ENCODE measurements at places on chromosomes 4 and X.

GRCh38 chr4:70337886-70338420, 3.2 kb downstream of the CABS1 start:
- no peak for DNase-seq

DNA sequence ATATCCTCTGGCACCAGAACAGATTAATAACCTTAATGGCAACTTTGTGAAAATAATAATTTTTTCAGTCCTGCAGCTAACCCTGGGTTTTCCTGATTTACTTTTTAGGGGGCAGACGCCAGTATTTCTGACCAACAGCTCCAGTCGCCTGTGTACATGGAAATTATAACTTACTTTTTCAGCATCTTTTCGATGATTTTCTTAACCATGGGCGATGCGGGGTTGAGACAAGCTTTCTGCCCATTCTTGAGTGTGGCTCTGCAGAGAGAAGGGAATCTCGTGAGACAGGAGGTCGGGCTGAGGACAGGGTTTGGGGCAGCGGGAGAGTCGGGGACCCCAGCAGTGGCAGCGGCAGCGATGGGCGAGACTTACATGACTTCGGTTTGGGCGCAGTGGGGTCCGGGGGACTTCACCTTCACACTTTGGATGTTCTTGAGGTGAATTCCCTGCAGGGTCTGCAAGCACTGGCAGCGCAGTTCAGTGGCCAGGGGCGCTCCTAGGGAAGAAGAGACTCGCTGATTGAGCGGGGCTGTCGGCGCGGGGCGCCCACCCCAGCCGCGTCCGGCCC, 484 bp downstream of the CXCL2 start:
- no peak for DNase-seq

GRCh38 chr4:94262163-94263016, 54.7 kb downstream of the SMARCAD1 start:
- no peak for DNase-seq

DNA sequence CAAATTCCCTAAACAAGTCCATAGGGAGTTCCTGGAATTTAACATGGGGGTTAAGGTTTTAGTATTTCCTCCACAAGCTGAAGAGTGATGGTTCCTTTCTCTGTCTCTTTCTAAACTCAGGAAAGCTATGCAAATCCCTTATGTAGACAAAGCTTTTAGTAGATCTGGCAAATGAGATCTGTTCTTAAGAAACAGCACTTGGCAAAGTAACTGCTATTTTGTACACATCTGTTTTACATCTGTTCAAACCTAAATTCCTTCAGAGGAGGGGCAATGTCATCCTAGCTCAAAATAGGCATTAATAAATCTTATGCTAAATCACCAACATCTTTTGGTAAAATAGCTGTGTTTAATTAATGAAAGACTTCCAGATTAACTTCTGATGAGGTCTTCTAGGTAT, 137.8 kb upstream of the TBC1D9 start:
- DNase-seq: no peak

- DNase-seq: peak; percentile 26
These were observed 11.0 kb downstream of the ODAPH start for GRCh38 chr4:75566911-75567310.

DNA sequence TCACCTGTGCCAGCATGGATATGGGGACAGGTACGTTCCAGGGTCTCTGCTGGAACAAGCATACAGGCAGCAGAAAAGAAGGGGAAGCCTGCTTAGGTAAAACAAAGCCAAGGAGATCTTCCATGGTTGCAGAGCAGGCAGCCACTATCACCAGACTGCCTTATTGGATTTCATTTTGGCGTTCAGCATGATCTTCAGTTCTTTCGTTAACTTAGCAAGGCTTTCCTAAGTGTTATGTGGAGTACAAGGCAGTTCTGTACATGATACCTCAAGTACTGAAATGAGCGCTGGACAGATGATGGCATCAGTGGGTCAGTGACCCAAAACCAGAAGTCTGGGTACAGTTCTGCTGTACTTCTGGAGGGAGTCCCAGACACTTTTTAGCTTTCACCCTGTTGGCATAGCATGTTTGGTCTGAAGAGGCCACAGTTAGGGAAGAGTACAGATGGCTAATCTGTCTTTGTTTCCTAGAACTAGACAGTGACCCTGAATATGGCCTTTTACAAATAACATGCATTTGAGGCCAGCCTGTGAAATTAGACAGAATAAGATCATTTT, 8.9 kb downstream of the SMIM20 start:
- DNase-seq: no peak

GRCh38 chr4:7324651-7325121, 110.0 kb downstream of the PSAPL1 start:
- no peak for DNase-seq

- no peak for DNase-seq
These were observed 127.5 kb downstream of the PAPSS1 start for GRCh38 chr4:107592519-107592918.

- no peak for DNase-seq
These were observed 16.2 kb downstream of the SLC4A4 start for GRCh38 chr4:71355045-71355444.

- no peak for DNase-seq
These were observed 1.4 kb upstream of the CORIN start for GRCh38 chr4:47839259-47839658.

DNA sequence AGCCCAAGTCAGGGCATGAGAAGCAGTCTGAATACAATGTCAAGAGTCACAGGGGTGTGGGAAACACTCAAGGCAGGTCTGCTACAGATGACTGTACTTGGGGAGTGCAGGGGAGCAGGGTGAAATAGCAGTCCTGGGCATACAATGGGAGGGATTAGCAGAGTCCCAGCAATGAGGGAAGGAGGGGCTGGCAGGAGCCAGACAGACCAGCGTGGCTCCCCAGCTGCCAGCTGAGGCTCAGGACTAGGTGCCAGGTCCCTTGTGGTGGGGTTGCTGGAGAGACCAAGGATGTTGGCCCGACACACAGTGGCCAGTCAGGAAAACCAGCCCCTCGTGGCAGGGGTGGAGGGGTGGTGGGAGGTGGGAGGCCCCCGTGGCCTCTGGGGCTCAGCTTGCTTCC, 86.6 kb downstream of the RTL5 start:
- DNase-seq: no peak

DNA sequence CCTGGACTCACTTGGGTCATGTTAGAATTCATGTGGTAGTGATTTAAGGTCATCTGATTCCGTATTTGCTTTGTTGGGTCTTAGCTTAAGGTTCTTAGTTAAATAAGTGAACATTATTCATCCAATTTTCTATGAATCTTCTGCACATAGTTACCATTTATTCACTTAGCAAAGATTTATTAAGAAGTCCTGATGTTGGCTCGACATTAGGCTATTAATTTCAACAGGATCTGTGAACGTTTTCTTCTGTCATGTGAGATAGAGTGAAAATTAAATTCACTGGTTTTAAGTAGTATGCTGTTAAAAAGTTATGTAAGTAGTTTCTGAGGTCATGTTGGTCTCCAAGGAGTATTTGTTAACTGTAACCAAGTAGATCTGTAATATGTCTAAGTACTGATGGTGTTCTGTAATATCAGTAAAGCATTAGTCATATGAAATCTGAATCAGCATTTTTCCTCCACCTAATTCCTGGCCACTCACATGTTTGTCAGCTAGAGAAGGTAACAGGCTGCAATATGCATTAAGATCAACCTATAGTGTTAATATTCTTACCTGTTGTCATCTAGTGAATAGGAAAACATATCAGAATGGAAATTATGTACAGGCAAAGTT, 155.6 kb downstream of the PCDH7 start:
- DNase-seq: no peak

DNA sequence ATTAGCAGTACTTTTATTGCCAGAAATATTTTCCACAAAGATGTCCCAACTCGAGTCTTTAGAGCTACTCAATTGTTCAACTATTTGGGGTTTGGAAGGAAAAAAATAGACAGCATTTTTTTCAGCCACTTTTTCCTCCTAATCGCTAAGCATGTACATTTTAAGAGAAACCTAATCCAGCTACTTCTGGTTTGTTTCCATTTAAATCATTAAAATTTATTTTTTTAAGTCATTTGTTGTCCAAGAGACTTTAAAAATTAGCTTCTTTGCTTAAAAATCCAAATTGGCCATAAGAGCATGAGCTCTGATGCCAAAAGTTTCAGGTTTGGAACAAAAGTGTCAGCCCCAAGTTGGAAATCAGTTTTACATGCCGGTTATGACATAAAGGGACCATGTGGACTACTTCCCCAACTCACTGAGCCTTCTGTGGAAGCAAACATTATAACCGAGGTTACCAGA, 186.3 kb upstream of the INTU start:
- DNase-seq: no peak

DNA sequence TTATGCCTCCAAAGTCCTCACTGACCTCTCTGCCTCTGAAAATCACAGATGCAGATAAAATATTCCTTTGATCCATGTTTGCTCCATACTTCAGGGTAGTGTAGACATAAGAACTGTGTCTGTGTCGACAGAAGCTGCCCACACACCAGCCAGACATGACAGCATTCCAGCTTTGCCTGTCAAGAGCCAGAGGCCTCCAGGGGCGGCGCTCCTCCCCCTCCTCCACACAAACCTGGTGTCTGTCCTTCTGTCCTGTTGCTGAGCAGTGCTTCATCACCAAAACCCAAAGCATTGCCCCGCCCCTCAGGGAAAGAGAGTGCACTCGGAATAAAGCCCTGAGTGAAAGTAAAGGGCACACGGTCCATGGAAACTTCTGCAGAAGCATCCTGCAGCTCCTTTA, 379.4 kb downstream of the FBXW7 start:
- no peak for DNase-seq

GRCh38 chrX:119004920-119005524, 30.6 kb downstream of the LONRF3 start:
- DNase-seq: peak; percentile 10

GRCh38 chr4:8859550-8860095, 12.0 kb downstream of the HMX1 start:
- DNase-seq: no peak

- no peak for DNase-seq
These were observed 63.9 kb downstream of the WFS1 start for GRCh38 chr4:6333301-6334202.

- DNase-seq: no peak
These were observed 586.9 kb downstream of the TMA16 start for GRCh38 chr4:164081371-164081770.

DNA sequence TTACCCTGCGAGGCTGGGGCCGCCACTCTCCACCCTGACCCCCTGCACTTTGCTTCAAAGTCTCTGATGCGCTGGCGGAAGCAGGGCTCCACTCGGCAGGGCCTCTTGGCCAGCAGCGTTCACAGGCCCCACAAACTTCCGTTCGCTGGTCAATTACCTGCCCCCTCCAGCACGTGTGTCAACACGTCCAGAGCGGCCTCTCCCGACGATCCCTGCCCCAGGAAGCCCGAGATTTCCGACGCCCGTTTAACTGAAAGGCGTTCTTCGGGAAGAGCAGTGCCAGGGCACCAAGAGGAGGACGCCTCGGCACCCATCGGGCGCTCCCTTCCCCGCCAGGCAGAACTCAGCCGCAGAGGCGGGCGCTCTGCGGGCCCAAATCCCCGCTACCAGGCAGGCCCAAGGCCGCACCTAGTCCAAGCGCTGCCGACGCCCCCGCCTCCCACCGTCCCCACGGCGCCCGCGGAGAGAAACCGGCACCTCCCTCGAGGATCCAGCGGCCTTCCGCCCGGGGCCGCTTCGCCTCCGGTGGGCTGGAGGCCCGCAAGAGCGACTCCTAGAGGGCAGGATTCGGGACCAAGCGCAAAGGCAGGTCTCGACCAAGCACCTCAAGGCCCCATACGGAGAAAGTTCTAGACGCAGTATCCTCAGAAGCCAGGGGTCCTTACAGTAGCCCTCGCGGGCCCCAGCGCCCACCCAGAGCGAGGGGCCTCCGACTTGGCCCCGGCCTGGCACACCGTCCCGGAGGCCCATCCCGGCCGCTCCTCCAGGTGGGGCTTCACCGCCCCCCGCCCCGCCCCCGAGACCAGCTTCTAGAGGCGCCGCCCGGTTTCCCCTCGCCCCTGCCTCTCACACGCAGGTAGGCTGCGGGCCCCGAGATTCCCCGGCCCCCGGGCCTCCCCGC, 586 bp downstream of the BCAP31 start:
- no peak for DNase-seq

GRCh38 chrX:102964940-102965339, 27.9 kb downstream of the RAB40AL start:
- no peak for DNase-seq

DNA sequence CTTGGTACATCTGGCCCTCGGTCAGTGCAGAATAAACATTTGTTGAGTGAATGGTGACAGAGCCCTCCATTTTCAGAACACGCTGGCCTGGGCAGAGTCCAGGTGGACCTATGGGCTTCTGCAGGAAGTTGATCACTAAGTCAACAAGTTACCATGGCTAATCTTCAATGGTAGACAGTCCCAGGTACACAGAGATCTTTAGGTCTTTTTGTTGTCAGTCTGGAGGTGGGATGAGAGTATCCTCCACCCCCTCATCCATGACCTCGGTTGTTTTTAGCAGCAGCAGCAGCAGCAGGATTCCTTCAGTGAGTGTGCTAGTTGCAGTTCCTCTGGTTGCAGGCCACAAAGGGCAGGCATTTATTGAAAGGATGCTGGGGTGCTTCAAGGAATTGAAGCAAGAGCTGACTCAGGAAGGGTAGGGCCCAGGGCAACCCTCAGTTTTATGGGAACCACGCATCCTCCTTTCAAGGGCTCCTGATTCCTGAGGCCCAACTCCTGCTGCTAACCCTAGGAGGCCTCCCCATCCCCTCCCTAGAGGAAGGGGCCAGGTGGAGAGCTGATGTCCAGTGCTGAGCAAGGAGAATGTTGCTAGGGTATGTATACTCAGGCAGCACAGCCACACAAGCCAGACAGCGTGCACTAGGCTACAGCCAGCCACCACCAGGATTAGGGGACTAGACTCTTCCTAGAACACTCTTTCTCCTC, 1.7 kb upstream of the USP27X start:
- no peak for DNase-seq

GRCh38 chr4:59091146-59092142, 1981.3 kb upstream of the IGFBP7 start:
- no peak for DNase-seq

GRCh38 chr4:81684352-81684751, 212.6 kb upstream of the RASGEF1B start:
- no peak for DNase-seq

DNA sequence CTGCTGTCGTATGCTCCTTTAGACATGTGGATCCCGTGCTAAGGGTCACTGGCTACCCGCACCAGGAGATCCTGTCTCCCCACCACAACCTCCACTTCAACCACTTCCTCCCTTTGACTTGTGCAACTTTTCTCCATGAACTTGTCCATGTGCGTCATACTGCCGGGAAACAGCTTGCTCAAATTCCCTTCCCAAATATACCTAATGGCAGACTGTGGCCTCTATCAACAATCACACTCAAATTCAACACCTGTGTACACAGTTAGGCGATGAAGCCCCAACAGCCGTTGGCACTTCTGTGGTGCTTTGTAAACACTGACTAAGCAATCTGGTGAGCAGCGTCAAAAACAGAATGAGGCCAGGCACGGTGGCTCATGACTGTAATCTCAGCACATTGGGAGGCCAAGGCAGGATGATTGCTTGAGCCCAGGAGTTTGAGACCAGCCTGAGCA, 49.5 kb downstream of the CD99L2 start:
- peak; percentile 24 for DNase-seq

GRCh38 chr4:138392751-138393308, 150.7 kb upstream of the SLC7A11 start:
- DNase-seq: no peak

- DNase-seq: no peak
These were observed 2.0 kb upstream of the AP1S2 start for GRCh38 chrX:15856636-15857035.

GRCh38 chr4:165394275-165394674, 15.5 kb downstream of the CPE start:
- DNase-seq: no peak

GRCh38 chrX:16711219-16711811, 1.2 kb downstream of the CTPS2 start:
- no peak for DNase-seq

- DNase-seq: no peak
These were observed 67.7 kb upstream of the H2AZ1 start for GRCh38 chr4:100017637-100018310.

GRCh38 chrX:8125566-8125965, 45.5 kb downstream of the VCX2 start:
- no peak for DNase-seq
